BE2C (cell line): ENCODE measurements at places on chromosomes 4 and X.

DNA sequence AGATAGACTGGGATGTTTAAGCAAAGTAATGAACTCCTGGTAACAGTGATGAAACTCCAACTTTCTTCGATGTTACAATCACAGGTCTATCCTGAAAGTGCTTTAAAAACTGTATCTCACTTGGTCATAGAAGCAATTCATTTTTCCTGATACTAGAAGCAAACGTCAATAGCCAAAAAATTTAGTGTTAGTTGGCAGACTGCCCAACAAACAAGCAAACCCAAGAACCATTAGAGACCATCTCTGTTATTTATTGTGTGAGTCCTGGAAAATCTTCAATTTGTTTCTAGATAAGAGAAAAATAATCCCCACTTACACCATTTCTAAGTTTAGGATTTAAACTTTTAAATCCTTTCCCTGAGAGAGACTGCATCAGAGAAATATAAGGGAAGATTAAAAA is 553.9 kb downstream of the INPP4B start:
- no peak for DNase-seq

DNA sequence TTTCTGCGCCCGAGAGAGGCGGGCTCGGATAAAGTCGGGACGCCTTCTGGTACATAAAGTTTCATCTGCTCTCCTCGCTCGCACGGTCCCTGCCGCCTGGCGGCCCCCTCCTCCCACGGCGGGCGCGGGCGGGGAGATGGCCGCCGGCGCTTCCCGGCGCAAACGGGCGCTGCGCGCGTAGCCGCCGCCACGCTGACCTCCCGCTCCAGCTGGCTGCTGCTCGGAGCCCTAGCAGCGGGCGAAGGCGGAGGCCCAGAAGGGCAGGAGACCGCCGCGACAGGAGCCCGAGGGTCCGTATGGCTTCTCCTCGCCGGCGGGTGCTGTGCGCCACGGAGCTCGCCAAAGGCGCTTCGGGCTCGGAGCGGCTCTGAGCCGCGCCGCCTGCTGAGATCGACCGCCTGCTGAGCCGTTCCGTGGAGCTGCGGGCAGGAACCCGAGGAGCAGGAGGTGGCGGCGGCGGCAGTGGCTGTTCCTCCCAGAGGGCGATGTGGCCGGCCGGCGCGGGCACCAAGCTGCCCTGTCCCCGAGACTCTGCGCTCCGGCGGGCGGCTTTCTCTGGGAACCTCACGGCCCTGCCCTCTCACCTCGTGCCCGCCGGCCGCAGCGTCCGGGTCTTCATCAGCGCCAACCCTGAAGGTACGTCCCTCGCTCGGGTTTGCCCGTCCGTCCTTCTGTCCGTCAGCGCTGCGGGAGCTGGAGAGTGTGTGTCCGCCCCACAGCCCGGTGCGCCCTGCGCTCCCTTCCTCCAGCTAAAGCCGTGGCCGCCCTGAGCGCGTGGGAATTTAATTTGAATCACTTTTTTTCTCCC is at the start of gene NWD2:
TSS of gene NWD2 (plus strand) at position 161 of the 808 bp plus-strand sequence. CDS start at position 486, 325 bp downstream.
- peak; percentile 6 for DNase-seq

DNA sequence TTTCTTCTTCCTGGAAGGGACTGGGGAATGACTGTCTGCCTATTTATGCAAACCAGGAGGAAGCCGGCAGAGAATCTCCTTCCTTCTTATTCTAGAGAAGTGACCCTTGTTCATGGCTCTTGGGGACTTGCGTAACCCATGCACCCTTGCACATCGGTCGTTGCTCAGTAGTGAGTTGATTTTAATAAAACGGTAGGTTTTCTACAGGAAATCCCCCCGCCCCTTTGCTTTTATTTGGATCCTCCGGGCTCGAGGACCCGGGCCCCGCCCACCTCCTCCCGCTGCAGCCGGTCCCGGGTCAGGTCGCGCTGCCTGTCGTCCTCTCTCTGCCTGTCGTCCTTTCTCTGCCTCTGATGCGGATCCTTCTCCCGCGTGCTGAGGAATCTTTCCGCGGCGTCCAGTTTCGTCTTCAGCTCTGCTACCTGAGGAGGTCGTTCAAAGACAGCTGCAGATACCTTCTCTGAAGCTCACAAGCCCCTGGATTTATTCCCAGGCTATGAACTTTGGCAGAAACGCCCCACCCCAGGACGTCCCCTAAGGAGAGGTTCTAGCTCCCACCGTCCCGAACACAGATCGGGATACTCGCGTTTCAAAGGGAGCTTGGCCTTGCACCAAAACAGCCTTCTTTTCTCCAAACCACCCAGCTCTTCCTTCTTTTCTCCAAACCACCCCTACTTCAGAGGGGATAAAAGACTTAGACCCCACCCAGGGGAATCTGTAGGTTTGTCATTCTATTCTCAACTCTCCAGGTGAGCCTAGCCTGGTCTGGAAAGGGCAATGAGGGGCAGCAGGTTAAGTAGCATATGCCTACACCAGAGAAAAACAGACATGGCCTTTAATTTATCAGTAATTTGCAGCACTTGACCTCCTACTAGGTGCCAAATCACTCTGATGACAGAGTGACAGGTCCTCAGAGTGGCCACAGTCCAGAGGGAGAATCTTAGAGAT is 7.0 kb downstream of the TNIP3 start:
- DNase-seq: peak; percentile 22

DNA sequence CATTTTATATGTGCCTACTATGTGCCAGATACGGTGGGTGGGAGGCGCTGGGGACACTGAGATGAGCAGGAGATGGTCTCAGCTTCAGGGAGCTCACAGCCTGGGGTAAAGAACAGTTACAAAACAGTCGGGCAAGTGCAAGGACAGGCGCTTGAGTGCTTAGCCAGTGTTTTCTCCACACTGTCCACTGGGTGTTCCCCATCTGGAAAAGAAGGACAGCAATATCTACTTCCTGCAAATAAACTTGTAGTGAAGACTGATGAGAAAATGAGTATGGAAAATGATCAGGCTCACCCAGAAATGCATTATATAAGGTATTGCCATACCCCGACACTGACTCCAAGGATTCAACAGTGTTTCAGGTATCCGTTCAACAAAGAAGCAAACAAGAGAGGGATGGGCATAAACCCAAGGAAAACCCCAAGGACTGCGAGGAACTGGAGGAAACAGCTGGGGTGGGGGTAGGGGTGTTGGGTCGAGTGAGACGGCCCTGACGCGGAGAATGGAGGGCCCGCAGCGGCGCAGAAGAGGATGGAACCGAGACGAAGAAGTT is 835 bp downstream of the TMEM185A start:
- DNase-seq: no peak

GRCh38 chr4:519885-520682 is 21.1 kb downstream of the PIGG start:
- DNase-seq: no peak

DNA sequence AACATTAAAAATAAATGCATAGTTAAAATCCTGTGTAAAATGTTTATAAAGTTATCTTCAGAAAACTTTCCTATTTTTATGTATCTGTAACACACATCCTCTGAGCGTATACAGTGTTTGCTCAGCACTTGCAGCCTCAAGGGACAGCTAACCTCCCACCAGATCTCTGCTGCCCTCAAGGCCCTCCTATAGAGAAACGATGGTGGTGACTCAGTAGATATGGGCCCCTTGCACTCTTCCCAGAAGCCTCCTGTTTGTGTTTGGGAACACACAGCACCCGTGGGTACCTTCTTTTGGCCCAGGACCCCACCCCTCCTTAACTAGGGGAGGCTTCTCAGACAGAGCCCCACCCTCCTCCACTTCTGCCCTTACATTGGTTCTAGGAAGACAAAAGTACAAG is 26.7 kb downstream of the PJA1 start:
- DNase-seq: no peak

DNA sequence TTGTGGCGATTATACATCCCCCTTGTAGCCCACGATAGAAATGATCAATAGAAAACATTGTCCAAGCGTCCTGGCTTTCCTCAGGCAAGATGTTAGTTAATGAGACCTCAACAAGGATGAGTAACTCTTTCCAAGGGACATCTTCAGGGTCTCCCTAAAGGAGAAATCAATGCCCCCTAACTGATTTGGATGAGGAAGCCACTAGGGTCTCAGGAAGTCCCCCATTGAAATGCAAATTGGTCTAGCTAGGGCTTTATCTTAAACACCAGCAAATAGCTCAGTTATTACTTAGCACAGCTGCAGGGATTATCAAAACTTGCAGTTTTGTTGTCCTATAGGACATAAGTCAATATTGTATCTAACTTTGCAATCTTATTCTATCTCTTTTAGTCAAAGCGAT is 721.5 kb downstream of the IL1RAPL1 start:
- DNase-seq: no peak

DNA sequence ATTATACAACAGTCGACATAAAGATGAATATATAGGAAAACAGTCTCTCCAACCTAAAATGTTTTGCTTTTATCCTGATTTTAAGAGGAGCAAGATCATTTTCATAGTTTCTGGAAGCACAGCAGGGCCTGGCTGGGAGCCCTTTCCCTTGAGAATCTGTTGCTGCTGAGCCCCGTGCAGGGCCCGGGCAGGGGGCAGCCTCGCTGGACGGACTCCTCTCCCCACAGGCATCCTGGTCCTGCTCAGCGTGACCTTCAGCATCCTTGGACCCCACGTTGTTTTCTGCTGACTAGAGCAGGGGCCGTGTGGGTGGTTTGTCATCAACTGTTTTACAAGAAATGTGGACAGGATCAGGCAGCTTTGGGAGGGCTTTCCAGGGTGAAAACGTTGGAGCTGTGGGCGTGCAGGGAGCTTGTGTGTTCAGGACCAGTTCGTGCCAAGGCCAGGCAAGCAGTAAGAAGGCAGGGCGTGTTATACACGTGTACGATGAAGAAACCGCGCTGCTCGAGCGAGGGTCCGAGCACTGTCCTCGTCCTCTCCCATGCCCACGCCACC is 25.0 kb downstream of the CPZ start:
- no peak for DNase-seq

GRCh38 chr4:153207027-153207426 is 2.8 kb downstream of the TRIM2 start:
- DNase-seq: no peak

DNA sequence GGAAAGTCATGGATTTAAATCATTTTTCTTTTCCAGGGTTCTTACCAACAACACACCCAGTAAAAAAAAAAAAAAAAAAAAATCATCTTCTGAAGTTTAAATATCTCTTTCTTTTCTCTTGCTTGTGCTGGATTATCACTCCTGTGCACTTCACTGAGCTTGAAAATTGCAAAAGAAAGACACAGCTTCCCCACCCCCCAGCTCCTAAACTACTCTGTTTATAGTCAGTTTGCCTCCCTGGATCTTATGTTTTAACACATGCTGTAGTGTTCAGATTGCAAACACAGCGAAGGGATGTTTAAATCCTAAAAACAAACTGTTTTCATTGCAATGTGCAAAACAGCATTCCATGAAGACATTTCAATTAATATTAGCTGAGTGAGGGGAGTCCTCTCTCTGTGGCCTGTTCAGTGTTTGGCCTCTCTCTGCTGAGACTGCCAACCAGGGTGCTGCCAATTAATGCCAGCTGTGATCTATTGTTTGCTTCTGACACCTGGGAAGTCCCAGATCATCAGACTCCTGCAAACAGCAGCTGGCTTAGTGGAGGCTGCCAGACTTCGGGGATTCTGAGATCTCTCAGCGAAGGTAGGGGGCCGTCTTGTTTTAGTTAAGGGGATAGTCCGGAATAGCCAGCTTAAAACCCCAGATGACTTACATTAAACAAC is 171.1 kb upstream of the PITX2 start:
- DNase-seq: no peak

GRCh38 chrX:11111947-11112346 is 815 bp downstream of the HCCS start:
- DNase-seq: no peak

GRCh38 chrX:107706309-107706708 is 69.3 kb downstream of the TSC22D3 start:
- DNase-seq: no peak

GRCh38 chrX:20269848-20270561 is 3.3 kb upstream of the RPS6KA3 start:
- DNase-seq: no peak

- no peak for DNase-seq
Measured at GRCh38 chr4:147683188-147683591, 773 bp downstream of the PRMT9 start.

GRCh38 chr4:65083076-65083475 is 587.2 kb downstream of the EPHA5 start:
- DNase-seq: no peak

GRCh38 chr4:30753316-30753715 is 33.1 kb downstream of the PCDH7 start:
- DNase-seq: no peak

GRCh38 chr4:97507587-97508245 is 635.6 kb downstream of the STPG2 start:
- DNase-seq: no peak

DNA sequence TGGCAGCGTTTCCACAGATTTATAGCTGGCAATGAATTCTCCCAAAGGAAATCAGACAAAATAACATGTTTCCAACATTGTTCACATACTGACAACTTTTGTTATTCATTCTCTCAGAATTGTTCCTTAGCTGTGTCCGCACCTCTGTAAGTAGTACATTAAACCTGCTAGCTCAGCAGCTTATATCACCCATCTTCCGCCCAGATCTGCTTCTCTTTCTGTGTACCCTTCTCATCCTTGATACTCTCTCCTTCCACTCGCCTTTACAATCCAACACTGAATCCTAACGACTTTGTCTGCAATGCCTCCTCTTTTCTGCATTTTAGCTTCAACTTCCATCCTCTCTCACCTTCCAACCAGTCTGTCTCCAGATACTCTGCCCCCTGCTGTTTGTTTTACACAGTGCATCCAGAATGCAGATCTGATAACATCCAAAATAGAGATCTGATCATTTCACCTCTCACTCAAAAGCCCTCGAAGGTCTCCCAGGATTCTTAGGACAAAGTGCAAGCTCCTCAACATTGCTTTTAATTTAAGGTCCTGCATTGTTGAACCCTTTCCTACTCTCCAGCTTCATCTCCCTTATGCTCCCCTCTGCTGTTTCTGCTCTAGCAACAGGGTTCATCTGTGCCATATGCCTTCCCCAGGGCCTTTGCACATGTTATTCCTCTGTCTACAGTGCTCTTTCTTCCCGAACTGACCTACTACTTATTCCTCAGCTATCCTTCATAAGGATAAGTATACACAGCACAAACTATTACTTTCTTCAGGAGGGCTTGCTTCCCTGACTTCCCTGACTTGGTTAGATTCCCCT is 67.3 kb upstream of the VBP1 start:
- DNase-seq: no peak

DNA sequence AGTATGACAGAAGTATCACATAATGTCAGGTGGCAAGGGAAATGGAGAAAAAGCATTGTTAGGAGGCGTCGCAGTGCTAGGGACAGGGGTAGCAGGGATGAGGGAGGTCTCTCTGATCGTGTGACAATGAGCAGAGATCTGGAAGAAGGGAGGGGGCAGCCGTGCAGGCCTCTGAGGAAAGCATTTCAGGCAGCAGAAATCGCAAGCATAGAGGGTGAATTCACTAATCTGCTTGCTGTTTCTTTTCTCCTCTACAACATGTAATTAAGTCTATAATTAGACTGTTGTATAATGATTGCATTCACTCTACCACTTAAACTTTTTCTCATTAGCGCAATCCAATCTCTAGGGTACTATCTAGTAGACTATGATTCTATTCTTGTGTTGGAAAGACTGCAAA is 9.1 kb downstream of the CYP4V2 start:
- DNase-seq: no peak

DNA sequence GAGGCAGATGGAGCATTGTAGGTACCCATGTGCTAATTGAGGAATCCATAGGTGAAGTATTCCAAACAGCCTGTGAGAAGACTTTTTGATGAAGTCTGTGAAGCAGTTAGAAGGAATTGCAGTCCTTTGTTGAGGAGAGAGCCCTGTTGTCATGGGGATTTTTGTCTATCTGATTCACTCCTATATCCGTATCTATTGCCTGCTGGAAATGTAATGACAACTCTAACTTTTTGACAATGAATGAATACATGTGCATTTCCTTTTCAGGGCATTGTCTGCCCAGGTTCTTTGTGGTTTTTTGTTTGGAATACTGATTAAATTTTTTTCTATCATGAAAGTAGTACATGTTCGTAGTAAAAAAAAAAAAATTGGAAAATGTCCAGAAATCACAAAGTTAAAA is 31.1 kb downstream of the STK32B start:
- no peak for DNase-seq
